ENCODE measurements at places on chromosomes 16 and 17. TPM values are rescaled to one million over a fixed set of nuclear protein-coding genes. Genes with fewer than 3 reads are reported as not detected.

DNA sequence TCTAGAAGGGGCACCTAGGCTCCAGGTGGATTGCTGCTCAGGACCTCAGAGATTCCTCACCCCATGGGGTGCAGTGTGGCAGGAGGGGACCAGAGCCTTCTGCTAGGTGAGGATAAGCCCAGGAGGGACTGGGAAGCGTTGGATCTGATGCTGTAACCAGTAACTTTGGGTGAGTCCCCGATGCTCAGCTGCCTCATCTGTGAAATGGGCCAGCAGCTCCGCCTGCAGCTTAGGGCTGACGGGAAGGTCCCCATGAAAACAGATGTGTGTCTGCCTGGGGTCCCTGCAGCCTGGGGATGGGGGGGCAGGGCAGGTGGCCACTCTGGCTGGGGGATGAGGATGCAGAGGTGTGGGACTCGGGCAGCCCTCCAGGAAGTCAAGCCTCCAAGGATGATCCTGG lies 2.7 kb upstream of the CASKIN1 start:
- H3K4me1 ChIP-seq, result peaks cover 3% of the 10 kb centered on the region
- H3K27ac ChIP-seq, result no peak overlapping the region
- peaks cover 35% of the 10 kb centered on the region for H3K27me3 ChIP-seq
- H3K36me3 ChIP-seq, result no peaks in the 10 kb centered on the region

GRCh38 chr16:18984435-18985005 lies 786 bp downstream of the TMC7 start:
- peak overlapping the region; percentile 52 for H3K27ac ChIP-seq
- H3K36me3 ChIP-seq, result peaks cover 5% of the 10 kb centered on the region
- peak overlapping the region; percentile 74 for H3K4me3 ChIP-seq
- DNase-seq, result no peak
- peaks cover 30% of the 10 kb centered on the region for H3K27me3 ChIP-seq

- peaks cover 4% of the 10 kb centered on the region for H3K36me3 ChIP-seq
- H3K4me1 ChIP-seq, result peaks cover 8% of the 10 kb centered on the region
- DNase-seq, result no peak
- H3K4me3 ChIP-seq, result no peak overlapping the region
- H3K27me3 ChIP-seq, result no peaks in the 10 kb centered on the region
Observed at GRCh38 chr17:67435122-67435521, 58.0 kb downstream of the PITPNC1 start.

Gene STX1B
- 1.0 TPM for total RNA-seq

Gene CNTD1
- not detected for total RNA-seq

Gene LPO
- total RNA-seq, result 0.16 TPM

DNA sequence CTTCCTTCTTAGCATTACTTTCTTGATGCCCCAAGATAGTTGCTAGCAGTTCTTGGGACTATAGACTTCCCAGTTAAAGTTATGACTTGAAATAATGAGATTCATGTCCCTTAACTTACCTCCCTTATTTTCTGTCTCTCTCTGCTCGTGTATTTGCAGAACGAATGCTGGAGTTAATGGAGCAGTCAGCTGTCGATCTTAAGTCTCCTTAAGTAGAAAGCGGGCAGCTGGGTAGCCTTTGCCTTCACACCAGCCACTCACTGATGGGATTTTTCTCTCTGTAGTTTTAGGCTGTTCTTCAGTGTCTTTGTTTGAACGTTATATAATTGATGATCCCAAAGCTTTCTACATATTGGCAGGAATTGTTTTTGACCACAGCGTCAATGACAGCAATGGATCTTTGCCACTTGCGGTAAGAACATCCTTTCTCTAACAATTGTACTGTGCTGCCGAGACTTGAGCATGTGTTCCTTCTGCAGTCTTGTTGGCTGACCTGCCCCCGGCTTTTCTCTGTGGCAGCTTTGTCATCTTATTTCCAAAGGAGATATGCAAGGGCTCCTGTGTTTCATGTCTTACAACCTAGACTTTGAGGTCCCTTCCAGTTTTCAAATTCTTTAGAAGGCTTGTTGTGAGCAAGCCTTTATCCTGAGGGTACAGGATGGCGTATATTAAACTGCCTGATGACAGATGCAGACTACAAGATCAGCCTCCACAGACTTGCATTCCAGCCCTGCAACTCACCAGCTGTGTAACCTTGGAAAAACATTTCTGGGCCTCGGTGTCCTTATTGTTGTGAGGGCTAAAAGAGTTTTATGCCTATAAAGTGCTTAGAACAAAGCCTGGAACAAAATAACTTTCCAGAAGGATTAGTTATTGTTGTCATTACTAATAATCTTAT lies 25.1 kb upstream of the ABCA3 start:
- peaks cover 20% of the 10 kb centered on the region for H3K27me3 ChIP-seq
- DNase-seq, result no peak
- peaks cover 12% of the 10 kb centered on the region for H3K4me1 ChIP-seq
- H3K36me3 ChIP-seq, result no peaks in the 10 kb centered on the region
- H3K4me3 ChIP-seq, result no peak overlapping the region

Gene CTRL
- 2.2 TPM for total RNA-seq

Gene SEZ6L2
- 16.2 TPM for total RNA-seq

Gene ZG16
- total RNA-seq, result not detected

DNA sequence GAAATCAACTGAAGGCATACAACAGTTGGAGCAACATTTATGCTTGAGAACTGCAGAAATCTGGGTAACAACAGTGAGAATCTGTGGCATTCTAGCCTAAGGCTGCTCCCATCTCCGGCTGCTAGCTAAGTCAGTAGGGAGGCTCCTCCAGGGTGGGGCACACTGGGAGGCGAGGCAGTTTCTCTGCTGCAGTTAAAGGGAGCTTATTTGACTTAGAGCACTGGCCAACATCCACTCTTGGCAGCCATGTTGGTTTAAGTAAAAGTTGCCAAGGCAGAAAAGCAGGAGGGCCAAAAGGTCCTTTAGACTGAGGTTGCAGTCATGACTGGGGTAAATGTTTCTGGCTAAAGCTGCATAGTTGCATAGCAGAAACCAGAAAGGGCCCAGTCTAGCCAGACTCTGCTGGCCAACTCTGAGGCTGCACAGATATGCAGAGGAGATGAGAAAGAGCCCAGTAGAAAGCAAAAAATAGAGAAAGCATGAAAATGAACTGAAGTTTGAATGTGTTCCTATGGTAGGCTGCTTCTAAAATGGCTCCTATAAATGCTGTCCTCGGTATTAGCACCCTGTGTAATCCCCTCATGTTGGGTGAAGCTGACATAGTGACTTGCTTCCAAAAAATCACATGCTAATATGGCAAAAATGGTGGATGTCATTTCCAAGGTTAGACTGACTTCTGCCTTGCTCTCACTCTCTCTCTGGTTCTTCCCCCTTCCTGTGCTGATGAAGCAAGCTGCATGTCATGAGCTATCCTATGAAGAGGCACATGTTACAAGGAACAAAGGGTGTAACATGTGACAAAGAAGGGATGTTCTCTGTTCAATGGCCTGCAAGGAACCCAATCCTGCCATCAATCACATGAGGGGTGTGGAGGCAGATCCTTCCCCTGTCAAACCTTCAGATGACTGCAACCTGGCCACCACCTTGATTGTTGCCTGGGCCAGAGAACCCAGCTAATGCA lies 3.7 kb upstream of the C16orf78 start:
- H3K36me3 ChIP-seq, result no peaks in the 10 kb centered on the region
- no peaks in the 10 kb centered on the region for H3K27me3 ChIP-seq
- H3K27ac ChIP-seq, result no peak overlapping the region
- no peak overlapping the region for H3K4me3 ChIP-seq
- H3K4me1 ChIP-seq, result no peaks in the 10 kb centered on the region

- no peaks in the 10 kb centered on the region for H3K36me3 ChIP-seq
- H3K27me3 ChIP-seq, result peaks cover 40% of the 10 kb centered on the region
- peaks cover 8% of the 10 kb centered on the region for H3K4me1 ChIP-seq
- H3K27ac ChIP-seq, result no peak overlapping the region
Observed at GRCh38 chr17:82330322-82331239, 3.0 kb downstream of the SECTM1 start.

- peaks cover 12% of the 10 kb centered on the region for H3K4me1 ChIP-seq
- H3K27me3 ChIP-seq, result no peaks in the 10 kb centered on the region
- H3K36me3 ChIP-seq, result no peaks in the 10 kb centered on the region
- no peak for DNase-seq
- H3K4me3 ChIP-seq, result no peak overlapping the region
Observed at GRCh38 chr16:17364319-17365210, 106.2 kb downstream of the XYLT1 start.

DNA sequence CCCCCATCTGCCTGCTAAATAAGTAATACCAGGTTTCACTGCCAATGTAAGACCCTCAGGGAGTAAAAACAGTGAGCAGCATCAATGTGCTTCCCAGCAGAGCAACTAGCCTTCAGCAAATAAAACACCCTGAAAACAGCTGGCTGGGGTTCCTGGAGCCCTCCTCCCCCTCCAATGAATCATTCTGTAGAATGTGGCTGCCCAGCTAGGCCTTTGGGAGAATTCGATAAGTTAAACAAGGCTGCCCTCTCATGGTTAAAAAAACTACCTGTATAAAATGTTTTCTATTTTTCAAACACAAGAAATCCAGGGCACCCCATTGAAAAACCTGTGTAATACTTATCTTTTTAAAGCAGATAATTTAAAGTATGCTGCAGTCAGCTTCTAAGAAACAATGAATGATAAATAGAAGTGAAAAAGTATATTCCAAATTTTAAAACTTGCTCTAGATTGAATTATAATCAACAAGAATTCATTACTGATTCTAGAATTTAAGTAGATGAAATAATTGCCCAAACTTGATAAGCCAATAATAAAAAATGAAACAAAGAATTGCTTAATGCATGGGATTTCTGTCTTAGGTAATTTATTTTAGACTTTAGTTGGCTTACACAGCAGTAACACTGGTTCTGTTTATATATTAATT lies 9.4 kb upstream of the TOM1L1 start:
- H3K36me3 ChIP-seq, result no peaks in the 10 kb centered on the region
- no peaks in the 10 kb centered on the region for H3K27me3 ChIP-seq
- H3K4me3 ChIP-seq, result no peak overlapping the region
- peaks cover 6% of the 10 kb centered on the region for H3K4me1 ChIP-seq
- peak overlapping the region; percentile 81 for H3K27ac ChIP-seq
- DNase-seq, result peak; percentile 13

Gene SRL
- total RNA-seq, result 0.09 TPM

DNA sequence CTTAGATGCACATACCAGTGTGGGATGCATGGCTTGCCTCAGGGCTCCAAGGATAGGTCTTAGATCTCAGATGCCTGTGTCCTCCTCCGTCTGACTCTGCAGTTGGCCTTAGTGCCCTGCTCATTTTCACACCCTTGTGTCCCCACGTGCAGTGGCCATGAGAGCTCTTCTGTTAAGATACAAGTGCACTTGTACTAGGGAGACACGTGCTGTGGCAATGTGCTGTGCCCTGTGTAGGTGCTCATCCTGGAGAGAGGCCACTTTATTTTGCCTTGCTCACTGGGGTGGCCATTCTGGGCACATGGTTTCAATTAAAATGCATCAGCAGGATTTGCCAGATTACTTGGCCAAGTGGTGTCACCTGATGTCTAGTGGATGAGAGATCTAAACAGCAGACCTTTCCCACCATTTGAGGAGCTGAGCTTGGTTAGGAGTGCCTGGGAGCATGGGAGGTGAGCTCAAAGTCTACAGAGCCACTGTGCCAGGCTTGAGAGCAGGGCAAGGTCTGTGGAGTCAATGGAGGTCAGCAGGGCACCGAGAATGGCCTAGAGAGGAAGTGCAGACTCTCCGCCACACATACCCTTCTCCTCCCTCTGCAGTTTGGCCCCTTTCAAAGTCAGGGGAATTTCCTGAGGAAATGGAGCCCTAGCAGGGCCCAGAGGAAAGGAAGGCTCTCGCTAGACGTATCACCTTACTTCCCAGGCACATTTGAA lies 25.2 kb upstream of the SMPD3 start:
- no peak overlapping the region for H3K27ac ChIP-seq
- DNase-seq, result no peak
- peaks cover 6% of the 10 kb centered on the region for H3K4me1 ChIP-seq
- no peaks in the 10 kb centered on the region for H3K27me3 ChIP-seq
- no peaks in the 10 kb centered on the region for H3K36me3 ChIP-seq
- no peak overlapping the region for H3K4me3 ChIP-seq

GRCh38 chr17:17624741-17625140 lies 33.2 kb upstream of the PEMT start:
- no peak overlapping the region for H3K27ac ChIP-seq
- H3K27me3 ChIP-seq, result peaks cover 4% of the 10 kb centered on the region
- no peak for DNase-seq
- no peak overlapping the region for H3K4me3 ChIP-seq
- H3K36me3 ChIP-seq, result no peaks in the 10 kb centered on the region

DNA sequence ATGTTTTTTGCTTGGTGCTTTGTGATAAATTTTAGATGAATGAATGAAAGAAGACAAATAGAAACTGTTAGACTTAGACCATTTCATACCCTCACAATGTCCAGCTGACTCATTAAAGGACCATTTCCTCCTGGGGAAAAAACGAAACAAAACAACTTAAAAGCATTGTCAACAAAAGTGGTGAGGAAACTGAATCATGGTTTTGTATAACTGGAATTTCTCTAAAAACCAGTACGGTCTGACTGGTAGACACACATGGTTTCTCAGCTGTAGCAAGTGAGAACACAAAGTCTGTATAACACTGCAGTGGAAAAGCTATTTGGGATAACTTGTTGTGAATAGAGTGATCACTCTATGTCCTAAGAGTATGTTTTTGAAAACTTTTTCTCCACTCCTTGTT lies 5.3 kb upstream of the DDX52 start:
- no peak for DNase-seq
- no peak overlapping the region for H3K27ac ChIP-seq
- H3K27me3 ChIP-seq, result peaks cover 3% of the 10 kb centered on the region
- no peak overlapping the region for H3K4me3 ChIP-seq
- no peaks in the 10 kb centered on the region for H3K36me3 ChIP-seq
- peaks cover 29% of the 10 kb centered on the region for H3K4me1 ChIP-seq

DNA sequence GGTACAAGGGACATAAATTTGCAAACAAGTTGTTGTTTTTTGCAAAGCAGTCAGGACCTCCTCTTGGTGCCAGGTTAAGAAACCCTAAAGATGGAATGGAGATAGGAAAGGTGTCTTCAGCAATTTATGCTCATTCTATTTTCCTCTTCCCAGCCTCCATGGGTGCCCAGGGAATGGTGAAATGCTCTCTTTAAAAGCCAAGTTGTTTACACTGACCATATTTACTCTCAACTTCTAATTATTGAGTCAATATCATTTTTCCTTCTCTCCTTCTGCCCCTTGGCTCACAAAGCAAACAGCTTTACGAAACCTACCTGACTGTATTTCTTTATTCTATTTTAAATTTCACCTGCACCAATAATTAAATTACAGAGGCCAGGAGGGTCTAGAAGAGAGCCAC lies 138.5 kb upstream of the IRX3 start:
- no peak for DNase-seq
- H3K4me3 ChIP-seq, result no peak overlapping the region
- peaks cover 17% of the 10 kb centered on the region for H3K4me1 ChIP-seq
- H3K27me3 ChIP-seq, result peaks cover 52% of the 10 kb centered on the region
- no peak overlapping the region for H3K27ac ChIP-seq

- DNase-seq, result no peak
- H3K27ac ChIP-seq, result no peak overlapping the region
- no peak overlapping the region for H3K4me3 ChIP-seq
- H3K4me1 ChIP-seq, result peaks cover 9% of the 10 kb centered on the region
- no peaks in the 10 kb centered on the region for H3K27me3 ChIP-seq
Observed at GRCh38 chr16:84592718-84593117, 25.2 kb downstream of the COTL1 start.

GRCh38 chr17:10328971-10329923 lies 43.6 kb downstream of the MYH13 start:
- H3K36me3 ChIP-seq, result no peaks in the 10 kb centered on the region
- peaks cover 21% of the 10 kb centered on the region for H3K27me3 ChIP-seq
- no peaks in the 10 kb centered on the region for H3K4me1 ChIP-seq
- H3K4me3 ChIP-seq, result no peak overlapping the region
- DNase-seq, result no peak
- H3K27ac ChIP-seq, result no peak overlapping the region

GRCh38 chr16:2002406-2003230 lies 7.0 kb downstream of the ZNF598 start:
- no peak overlapping the region for H3K4me3 ChIP-seq
- no peaks in the 10 kb centered on the region for H3K27me3 ChIP-seq
- DNase-seq, result no peak
- no peak overlapping the region for H3K27ac ChIP-seq
- peaks cover 7% of the 10 kb centered on the region for H3K4me1 ChIP-seq
- peaks cover 4% of the 10 kb centered on the region for H3K36me3 ChIP-seq

Gene CDYL2
- 17.0 TPM for total RNA-seq

Measured in progenitor cell of endocrine pancreas (in vitro differentiated cells).